ENCODE measurements at places on chromosomes 6 and 20.
A peak's percentile ranks its signal among the peaks of the same experiment; 100 is the strongest.

DNA sequence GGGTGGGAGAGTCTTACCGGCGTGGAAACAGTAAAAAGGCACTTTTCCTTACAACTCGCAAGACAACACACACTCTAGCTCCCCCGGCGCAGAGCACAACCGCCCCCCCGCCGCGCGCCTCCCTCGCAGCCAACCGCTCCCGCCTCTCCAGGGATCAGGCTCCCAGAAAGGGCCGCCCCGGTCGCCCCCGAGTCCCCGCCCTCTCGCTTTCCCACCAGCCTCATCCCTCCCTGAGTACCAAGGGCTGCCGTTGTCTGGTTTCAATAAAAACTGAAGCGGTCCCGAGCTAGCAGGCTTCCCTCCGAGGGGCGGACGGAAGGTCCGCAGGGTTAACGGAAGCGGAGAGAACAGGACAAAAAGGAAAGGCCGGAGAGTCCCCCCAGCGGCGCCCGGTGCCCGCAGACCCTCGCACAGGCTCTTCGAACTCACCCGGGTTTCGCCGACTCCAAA lies 804 bp downstream of the ELOVL5 start:
- no peak for DNase-seq

- no peak for DNase-seq
Measured at GRCh38 chr6:98944598-98945081, 3.1 kb downstream of the FBXL4 start.

DNA sequence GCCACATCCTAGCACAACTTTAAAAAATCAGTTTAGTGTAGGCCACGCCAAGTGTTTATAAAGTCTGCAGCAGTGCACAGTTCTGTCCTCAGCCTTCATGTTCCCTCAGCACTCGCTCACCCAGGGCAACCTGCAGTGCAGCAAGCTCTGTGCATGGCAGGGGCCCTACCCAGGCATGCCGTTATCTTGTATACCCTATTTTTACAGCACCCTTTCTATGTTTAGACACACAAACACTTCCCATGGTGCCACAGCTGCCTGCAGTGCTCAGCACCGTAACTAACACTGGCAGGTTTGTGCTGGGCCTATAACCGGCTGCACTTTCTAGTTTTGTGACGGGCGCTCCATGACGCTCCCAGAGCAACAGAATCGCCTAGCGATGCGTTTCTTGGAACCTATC lies 43.8 kb downstream of the ZBTB46 start:
- no peak for DNase-seq

DNA sequence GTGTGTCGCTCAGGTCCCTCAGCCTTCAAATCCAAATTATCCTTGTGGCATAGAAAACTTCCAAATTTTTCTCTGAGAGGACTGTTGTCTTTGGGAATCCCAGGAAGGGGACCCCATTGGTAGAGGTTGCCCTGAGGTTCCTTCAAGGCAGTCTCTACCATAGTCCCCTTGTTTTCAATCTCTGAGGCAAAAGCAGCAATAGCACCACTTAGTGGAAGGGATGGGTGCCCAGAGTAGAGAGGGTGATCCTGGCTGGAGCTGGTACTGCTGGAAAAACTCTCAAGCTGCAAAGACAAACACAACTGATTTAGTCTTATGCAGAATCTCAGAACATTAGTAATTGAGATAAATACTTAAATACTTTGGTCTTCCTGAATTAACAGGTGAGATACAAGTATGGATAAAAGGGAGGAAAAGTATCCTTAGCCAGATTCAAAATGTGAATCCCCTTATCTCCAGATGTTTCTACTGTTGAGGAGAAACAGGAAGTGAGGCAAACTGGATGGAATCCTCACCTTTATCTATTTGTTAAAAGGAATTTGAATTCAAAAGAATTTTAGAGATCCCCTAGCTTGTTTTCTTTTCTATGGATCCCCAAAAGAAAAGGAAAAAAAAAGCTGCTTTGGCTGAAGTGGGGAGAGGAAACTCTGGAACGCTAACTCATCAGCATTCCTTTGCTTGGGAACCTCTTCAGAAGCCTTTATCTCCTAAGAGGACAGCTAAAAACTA lies 13.4 kb downstream of the ZNF318 start:
- DNase-seq = no peak

GRCh38 chr20:23205611-23206041 lies 119.5 kb upstream of the CD93 start:
- DNase-seq = no peak

DNA sequence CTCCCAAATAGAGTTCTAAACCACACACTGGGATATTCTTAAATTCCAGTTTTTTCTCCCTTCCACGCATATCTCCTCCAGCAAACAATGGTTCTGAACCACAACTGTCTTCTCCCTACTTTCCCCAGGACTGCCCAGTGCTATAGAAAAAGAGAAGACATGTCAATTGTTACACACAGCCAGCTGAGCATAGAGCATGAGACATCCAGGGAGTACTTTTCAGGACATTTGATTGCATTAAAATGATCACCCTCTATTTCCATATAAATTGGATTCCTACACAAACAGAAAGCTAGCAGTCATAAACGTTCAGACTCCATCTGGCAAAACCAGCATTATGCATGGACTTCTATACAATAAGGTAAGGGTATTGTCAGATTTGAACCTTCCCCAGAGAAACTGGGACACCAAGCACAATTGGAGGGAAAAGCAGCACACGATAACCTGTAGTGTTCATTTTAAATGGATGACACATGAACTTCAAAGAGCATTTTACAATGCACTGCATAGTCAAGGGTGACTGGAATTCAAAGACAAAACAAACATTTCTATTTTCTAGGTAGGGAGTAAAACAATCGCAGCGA lies 93.1 kb upstream of the HEY2 start:
- DNase-seq = no peak

- DNase-seq = no peak
Measured at GRCh38 chr6:100268326-100268725, 196.4 kb downstream of the SIM1 start.

DNA sequence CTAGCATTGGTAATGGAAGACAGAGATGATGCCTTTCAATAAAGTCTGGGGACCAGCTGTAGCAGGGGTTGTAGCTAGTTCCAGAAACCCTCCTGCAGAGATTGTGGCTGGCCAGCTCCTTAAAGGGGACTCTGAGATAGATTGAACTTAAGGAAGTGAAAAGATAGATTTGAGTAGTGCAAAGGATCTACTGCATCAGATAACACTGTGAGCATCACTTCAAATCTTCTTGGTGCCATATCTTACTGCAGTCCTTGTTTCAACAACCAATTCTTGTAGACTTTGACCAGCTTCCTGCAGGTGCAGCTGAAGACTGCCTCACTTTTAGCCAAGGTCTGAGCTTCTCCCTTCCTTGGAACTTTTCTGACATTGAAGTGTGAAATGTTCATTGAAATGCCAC lies 14.8 kb upstream of the CEP162 start:
- DNase-seq = no peak

DNA sequence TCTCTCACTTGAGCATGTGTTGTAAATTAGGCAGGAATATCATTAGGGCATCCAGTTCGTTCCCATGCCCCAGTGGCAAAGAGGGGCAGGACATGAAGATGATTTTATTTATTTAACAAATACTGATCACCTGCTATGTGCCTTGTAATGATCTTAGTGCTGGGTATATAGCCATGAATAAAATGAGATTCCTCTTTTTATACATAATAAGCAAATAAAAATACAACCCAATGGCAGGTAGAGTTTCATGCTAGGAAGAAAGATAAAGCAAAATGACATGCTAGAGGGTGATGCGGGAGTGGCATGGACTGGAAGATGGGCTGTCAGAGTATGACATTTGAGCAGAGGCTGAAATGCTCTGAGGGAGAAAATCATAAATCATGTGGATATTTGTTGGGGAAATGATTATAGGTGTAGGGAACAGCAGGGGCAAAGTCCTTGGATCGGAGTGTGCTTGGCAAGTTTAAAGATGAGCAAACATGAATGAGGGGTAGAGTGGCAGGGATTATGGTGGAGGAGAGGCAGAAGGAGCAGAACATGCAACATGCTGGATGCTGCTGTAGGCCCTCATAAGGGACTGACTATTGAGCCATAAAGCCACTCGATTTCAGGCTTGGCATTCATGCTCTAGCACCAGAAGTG lies 342.1 kb downstream of the PLCB1 start:
- DNase-seq = no peak

- no peak for DNase-seq
Measured at GRCh38 chr6:46452312-46452917, 38.8 kb downstream of the RCAN2 start.

DNA sequence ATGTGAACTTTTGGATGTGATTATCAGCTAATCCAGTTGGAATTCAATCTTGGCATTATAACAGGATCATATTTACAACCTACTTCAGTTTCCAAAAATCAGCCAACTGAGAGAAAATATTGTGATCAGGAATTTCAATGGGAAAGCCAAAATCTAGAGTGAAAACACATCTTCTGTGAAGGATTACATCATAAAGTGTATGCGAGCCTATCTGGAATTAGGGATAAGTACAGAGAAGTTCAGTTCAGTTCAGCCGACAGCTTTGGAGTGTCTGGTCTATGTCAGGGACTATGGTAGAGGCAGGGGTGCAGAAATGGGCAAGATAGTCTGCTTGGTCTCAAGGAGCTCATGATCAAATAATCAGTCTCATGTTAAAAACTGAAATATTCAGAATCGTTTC lies 12.3 kb upstream of the PRIM2 start:
- DNase-seq = no peak

GRCh38 chr6:13427801-13428582 lies 59.4 kb downstream of the GFOD1 start:
- DNase-seq = peak; percentile 44

DNA sequence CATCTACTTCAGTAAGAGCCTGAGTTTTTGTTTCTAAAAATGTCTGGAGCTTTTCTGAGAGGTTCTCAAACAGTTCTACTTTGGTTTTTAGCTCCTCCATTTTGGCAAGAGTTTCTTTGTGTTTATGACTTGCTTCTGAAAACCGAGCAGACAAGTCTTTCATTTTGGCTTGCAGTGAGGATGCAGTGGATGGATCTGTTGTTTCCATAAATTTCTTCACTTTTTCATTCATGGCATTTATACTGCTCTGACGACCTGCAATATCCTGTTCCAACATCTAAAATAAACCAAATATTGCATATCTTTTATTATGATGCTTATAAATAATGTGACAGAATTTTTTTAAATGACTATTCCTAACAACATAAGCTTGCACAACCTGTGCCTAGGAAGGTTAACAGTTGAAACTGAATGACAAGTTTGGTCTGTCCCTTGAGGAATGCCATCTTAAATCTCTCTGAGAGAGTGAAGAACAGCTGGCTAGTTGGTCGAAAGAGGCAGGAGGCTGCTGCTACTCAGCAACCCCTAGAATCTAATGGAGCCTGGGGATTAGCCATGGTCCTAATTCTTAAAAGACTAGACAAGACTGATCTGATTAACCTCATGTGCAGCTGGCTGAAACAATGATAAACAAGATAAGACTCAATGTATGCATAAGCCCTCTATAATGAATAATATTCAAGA lies 69.8 kb downstream of the DST start:
- DNase-seq = no peak

DNA sequence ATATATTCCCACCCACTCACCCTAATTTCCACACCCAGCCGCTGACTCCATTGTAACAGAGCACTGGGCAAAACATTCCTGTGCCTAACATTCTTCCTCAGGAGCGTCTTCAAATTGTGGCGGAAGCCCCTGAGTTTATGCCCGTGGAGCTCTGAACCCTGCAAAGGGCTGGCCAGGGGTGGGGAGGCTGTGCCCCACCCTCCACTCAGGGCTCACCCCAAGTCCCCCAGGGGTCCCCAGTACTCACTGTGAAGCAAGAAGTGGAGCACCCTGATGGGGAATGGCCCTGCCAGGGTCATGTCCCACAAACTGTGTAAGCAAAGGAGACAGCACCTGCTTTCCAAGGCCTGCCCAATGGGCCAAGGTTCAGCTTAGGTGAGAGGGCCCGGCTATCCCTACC lies 303.2 kb downstream of the PREX1 start:
- DNase-seq = no peak

DNA sequence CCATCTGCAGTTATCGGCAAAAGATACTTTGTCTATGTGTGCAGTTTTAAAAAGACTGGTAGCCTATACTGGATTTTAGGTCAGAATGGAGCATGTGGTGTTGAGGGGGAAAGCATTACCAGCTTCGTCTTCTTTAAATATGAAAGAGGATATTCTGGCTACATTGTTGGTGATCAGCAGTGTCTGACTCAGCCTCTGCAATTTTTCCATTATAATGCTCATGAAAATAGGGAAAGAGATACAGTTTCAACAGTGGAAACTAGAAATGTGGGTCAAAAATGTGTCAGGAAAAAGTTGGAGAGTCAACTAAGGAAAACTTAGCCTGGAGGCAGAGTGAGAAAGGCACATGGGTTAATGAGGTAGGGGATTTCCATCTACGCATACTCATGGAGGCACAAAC lies 45.2 kb downstream of the HDGFL1 start:
- DNase-seq = no peak
